AG08396 (cell line): ENCODE measurements at places on chromosomes 2 and 18.

DNA sequence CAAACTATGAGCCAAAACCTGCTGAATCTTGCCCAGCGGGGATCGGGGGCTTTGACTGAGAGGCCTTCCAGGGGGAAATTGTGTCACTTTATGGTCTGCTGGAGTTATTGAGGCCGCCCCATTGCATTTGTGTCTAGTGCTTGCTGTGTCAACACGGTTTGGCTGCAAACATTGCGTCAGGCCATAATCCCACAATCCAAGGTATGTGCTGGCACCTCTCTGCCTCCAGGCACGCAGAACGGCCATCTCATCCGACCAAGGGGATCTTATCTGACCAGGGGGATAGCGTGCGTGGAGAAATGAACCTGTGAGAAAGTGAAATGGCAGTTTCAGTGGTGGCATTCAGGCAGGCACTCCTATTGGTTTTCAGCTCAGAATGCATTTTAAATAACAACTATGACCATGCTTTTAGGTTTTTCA lies 18.1 kb upstream of the LYPD6B start:
- no peak for DNase-seq

DNA sequence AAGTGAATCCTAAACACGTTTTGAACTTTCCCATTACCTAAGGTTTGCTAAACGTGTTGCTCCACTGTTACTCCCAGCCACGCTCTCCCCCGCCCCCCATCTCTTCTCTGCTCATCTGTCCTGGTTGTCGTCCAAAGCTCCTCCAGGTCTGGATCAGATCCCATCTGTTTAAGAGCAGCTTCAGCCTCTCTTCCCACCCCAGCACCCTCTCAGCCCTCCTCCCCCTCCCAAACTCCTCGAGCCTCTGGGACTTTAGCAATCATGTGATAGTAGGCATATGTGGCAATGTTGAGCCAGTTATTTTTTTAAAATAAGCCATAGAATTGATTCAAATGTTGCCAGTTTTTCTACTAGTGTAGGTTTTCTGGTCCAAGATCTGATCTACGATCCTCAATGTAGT lies 20.0 kb upstream of the LPIN1 start:
- DNase-seq: no peak

DNA sequence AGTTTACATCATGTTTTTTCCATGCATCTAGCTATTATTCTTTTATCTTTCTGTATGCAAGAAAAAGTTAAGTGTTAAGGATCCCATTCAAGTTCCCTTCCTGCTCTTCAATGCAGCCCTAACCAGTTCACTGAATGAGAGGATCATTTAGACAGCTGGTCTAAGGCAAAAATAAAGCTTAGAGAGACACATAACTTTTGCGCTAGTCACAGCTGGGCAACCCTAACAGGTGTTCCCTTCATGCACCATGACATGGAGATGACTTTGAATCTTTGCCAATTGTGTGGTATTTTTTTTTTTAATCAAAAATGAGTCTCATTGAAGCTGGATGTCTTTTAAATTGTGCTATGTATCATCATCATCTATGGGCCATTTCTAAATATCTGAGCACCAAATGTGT lies 393.8 kb upstream of the CYRIA start:
- no peak for DNase-seq

GRCh38 chr2:185608799-185609198 lies 129.8 kb upstream of the FSIP2 start:
- no peak for DNase-seq

- no peak for DNase-seq
These were observed 36.1 kb downstream of the DHRS9 start for GRCh38 chr2:169105476-169105875.

DNA sequence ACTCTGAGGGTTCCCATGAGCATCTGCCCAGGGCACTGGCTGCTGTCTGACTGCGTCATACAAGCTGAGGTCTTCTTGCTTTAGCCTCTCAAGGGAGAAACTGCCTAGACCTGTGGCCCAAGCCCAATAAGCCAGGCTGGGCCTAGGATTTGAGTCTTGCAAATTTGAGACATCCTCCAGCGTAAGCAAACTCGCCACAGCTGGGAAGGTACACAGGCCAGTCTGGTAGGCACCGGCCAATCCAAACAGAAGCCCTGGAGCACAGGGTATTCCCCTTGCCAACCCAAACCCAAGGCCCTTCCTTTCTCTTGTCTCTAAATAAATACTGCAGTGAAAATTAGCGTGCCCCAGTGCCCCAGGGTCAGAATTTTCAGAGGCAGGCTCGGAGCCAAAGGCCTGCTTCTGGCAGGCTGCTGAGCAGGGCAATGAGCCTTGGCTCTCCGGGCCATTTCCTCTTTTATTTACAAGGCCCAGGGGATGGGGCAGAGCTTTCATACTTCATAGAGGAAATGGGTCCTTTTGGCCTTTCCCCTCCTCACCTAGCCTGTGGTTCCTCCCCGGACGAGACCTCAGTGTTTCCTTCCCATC lies 33.3 kb downstream of the POLR1A start:
- no peak for DNase-seq

DNA sequence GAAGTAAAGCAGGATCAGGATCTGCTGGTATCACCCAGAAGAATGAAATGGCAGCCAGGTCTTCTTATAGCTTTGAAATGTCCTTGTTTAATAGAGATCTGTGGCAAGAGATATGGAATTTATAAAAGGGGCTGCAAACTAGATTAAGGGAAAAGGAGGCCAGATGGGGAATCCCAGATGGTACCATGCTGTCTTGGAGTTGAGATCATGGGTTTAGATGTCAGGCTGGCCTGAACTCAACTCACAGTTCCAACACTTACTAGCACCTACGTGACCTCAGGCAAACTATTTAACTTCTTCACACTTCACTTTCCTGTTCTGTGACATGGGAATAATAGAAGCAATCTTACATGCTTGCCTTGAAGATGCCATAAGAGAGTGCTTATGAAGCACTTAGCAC lies 188.2 kb downstream of the ALK start:
- DNase-seq: no peak

DNA sequence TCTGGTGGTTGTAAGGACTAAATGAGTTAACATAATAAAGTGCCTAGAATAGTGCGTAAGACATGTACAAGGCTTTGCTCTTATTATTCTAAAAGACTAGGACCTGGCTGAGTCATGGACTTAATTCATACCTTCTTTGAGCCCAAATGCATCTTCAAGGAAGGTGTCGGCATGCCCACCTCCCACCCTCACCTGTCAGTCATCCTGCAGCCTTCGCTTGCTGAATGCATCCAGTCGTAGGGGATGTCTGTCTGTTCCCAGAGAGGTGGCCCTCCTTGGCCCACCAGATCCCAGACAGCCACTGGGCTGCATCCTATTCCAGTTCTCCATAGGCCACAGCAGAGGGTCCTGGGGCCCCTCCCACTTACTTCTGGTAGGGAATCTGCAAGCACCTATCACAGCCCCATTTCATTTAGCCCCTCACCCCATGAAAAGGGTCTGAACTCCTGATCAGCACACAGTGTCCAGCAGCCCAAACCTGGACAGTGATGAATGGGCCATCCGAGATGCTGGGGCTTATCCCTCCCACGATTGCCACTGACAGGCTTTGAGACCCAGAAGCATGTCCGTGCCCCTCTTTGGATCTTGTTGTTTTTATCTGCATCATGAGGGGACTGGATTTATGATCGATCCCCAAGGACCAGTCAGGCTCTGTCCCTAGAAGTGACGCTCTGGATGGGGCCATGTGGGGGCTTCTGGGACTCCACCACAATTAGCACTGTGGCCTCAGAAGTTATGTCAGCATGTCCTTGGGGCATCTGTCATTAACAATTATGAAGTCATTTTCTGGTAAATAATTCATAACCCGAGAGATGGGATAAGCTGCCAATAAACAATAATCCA lies 101.1 kb downstream of the KLHL29 start:
- DNase-seq: no peak
